T-helper 2 cell treated with Interferon-gamma antibody and Interleukin-4, amounts not matched to agents 5 μg/mL and 100 μg/mL, for 36 hours (primary cell): ENCODE measurements at places on chromosomes 1 and 21.

- DNase-seq, result no peak
Measured at GRCh38 chr1:42684139-42684538, 1.9 kb downstream of the YBX1 start.

GRCh38 chr1:31470794-31471315, 57.8 kb downstream of the SERINC2 start:
- DNase-seq, result no peak

GRCh38 chr1:97508653-97509218, 412.1 kb downstream of the DPYD start:
- no peak for DNase-seq

- no peak for DNase-seq
Measured at GRCh38 chr1:43314233-43314632, 13.5 kb downstream of the TIE1 start.

- DNase-seq, result no peak
Measured at GRCh38 chr1:63987628-63988024, 213.8 kb downstream of the ROR1 start.

GRCh38 chr21:34835526-34835925, 166.7 kb downstream of the CLIC6 start:
- DNase-seq, result no peak

DNA sequence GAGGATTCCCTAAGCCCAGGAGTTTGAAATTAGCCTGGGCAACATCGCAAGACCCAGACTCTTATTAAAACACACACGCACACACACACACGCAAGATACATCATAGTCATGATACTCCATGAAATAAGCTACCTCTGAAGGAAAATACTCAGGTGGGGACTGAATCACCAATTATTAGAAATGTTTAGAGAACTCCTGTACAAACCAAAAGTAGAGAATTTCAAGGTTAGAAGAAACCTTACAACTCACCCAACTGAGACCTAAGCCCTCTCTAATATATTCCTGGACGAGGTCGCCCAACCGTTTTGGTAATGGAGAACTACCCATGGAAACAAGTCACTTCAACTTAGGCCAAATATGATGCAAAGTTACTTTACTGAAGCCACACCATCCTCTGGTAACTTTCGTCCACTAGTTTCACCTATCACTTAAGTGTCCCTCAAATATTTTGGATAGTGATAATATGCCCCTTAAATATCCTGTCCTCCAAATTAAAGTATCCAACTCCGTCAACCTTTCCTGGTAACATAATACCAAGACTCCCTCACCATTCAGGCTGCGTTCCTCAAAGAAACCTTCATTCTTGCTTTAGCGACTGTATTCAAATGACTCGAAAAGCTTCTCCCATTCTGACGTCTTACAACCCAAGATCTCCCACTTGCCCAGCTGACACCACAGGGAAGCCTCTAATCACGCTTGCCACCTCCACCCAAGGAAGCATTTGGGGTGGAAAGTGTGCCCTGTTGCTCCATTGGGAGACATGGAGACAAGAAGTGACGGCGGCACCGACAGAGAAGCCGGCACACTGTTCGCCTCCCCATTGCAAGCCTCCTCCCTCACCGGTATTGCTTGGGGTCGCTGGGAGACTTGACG, 856 bp downstream of the NRDC start:
- DNase-seq, result peak; percentile 9

DNA sequence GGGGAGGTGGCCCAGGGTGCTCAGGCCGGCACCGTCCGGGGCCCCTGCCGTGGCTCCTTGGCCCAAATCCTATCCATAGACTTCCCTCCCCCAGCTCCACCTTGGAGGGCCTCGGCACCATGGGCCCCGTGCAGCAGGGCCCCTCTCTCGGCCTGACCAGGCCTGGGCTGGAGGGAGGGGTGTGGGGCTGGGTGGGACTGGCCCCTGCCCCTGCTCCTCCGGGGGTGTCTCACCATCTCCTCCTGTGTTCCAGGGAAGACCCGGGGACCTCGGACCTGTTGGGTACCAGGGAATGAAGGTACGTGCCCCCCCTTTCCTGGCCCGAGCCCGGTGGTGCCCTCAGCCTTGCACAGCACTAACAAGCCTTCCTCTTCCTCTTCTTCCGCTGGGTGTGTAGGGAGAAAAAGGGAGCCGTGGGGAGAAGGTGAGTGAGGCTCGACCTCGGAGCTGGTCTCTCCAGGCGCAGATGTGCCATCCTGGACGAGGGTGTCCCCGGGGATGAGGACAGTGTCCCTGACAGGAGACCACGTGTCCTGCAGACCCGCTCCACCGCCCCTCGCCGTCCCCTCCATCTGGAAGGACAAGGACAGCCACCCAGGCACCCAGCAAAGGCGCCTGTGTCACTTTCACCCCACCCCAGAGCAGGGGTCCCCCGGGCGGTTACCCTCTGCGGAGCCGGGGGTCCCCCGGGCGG, 7.9 kb downstream of the COL6A1 start:
- DNase-seq, result no peak

DNA sequence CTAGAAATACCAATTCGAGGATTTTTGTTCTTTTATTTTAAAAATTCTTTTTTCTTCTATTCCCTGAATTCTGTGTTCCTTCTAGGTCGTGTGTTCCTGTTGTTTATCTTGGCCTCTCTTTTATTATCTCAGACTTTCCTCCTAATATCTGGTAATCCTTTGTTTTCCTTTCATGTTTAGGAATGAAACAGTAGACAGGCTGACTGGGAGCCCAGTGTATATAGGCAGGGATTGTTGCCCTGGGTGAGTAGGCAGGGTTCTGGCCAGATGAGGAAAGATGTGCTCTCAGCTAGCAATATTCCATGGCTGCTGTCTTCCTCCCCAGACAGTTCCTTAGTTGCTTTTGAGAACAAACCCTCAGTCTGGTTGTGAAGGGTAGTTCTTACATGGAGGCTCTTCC, 161.8 kb upstream of the PDE4B start:
- no peak for DNase-seq

DNA sequence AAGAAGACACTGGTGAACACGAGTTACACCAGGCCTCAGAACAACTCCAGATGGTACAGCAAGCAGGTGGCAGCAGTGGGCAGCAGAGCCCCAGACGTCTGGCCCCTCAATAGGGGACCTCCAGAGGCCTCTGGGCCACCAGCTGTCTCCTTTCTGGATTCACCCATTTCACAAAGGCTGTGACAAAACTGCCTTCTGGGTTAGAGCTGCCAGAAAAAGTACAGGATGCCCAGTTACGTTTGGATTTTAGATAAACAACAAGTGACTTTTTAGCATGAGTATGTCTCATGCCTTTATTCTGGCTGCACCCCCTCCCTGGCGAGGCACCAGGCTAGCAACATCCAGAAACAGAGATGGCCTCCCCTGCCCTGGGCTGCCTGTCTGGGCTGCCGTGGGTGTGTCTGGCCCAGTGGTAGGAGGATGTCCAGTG, 30.1 kb downstream of the ITPKB start:
- no peak for DNase-seq

GRCh38 chr1:214377485-214377884, 96.5 kb downstream of the SMYD2 start:
- no peak for DNase-seq

GRCh38 chr1:200139661-200140250, 112.2 kb downstream of the NR5A2 start:
- DNase-seq, result no peak

- DNase-seq, result no peak
Measured at GRCh38 chr21:41536076-41536826, 28.3 kb upstream of the TMPRSS2 start.

DNA sequence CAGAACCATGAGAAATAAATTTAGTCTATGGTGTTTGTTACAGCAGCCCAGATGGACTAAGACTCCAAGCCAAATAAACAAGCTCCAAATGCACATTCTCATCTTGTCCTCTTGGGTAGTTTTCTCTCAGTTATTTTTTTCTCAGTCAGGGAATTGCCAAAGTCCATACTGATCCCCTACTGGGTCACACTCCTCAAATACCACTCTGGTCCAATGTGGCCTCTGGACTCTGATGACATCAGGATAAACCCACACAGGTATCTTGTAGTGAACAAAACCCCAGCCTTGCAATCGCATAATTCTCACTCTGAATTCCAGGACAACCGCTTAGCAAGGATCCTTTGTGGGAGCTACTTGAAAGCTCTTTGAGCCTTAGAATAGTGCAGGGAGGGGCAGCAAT, 248.4 kb upstream of the JUN start:
- DNase-seq, result no peak

GRCh38 chr1:74763807-74764206, 30.9 kb downstream of the TYW3 start:
- DNase-seq, result no peak

DNA sequence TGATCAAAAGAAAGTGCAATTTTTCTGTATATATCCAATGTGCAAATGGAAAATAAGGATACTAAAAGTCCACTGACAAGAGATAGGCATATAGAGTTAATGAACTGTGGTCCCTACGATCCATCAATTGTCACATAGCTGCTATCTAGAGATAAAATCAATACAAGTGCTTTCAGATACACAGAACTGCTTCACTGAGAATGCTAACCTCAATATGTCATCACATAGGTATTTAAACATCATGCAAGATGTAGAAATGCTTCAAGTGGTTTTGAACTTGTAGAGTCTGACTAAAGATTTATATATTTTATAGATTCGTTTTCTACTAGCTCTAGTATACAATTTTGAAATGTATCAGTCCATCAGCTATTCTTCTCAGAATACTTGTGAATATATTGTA, 1604.7 kb downstream of the PLA2G4A start:
- no peak for DNase-seq

- DNase-seq, result no peak
Measured at GRCh38 chr21:38467374-38467773, 30.9 kb downstream of the ERG start.
